ENCODE measurements at places on chromosomes 2 and 18.
A peak's percentile ranks its signal among the peaks of the same experiment; 100 is the strongest.

GRCh38 chr2:217836901-217837491 is 165.8 kb downstream of the TNS1 start:
- DNase-seq: no peak

GRCh38 chr2:69340101-69340775 is 46.8 kb downstream of the GFPT1 start:
- no peak for DNase-seq

GRCh38 chr2:142952018-142952417 is 74.6 kb downstream of the KYNU start:
- DNase-seq: no peak

DNA sequence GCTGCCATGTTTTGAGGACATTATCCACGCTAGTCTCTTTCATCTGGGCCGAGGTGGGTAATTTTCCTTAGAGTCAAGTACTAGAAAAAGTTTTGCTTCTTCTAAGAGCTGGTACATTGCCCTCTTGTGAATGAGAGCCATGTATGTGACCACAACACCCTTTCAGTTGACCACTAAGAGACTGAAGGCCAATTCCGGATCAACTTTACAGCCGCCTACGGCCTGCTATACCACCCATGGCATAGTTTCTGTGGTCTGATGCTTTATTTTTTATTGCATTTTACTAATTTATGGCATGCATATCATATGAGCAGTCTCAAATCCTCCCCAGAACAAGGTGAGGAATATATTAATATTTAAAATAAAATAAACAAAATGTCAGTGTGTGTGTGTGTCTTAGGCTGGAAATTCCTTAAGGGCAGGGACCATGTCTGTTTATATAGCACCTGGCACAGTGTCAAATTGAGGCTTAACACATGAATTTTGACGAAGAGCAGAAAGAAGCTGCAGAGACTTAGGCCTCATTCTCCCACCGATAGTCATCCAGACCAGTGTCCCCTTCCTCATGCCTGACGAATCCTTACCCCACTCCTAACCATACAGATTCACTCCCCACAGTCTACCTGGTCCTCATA is 35.4 kb downstream of the PSD4 start:
- peak; percentile 94 for DNase-seq

DNA sequence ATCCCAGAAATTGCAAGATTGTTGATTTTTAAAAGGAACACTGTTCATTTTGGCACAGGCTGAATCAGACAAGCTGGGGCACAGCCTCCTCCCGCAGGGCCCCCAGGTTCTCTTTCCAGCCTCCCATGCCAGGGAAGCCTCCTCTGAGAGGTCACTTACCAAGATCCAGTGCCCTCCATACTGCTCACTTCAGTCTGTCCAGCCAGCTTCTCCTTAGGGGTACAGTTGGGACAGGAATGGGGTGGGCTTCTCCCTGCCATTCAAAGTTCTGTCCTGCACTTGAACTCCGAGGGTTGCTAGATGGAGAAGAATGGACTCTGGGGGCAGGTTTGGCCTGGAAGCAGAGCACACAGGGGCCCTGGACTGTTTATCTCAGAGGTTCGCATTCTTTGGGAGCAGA is 7.5 kb upstream of the CYP26B1 start:
- no peak for DNase-seq

DNA sequence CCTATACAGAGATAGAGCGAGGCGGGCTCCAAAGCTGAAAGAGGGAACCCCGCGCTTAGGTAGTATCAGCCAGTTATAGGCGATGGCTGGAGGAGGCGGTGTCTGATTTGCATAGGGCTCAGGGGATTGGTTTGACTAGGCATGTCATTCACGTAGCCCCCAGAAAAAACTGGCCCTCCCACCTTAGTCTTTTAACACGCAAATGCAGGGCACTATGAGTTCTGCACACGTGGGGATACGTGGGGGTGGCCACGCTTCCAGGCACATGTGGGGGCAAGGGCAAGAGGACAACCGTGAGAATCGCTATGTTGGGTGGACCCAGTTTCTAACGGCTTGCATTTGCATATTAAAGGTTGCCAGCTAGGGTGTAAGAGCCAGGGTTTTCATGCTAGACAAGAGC is 56.7 kb upstream of the MSTN start:
- no peak for DNase-seq

GRCh38 chr18:3107740-3108151 is 94.8 kb upstream of the LPIN2 start:
- peak; percentile 37 for DNase-seq

GRCh38 chr2:3807853-3808252 is 104.5 kb downstream of the DCDC2C start:
- DNase-seq: no peak

DNA sequence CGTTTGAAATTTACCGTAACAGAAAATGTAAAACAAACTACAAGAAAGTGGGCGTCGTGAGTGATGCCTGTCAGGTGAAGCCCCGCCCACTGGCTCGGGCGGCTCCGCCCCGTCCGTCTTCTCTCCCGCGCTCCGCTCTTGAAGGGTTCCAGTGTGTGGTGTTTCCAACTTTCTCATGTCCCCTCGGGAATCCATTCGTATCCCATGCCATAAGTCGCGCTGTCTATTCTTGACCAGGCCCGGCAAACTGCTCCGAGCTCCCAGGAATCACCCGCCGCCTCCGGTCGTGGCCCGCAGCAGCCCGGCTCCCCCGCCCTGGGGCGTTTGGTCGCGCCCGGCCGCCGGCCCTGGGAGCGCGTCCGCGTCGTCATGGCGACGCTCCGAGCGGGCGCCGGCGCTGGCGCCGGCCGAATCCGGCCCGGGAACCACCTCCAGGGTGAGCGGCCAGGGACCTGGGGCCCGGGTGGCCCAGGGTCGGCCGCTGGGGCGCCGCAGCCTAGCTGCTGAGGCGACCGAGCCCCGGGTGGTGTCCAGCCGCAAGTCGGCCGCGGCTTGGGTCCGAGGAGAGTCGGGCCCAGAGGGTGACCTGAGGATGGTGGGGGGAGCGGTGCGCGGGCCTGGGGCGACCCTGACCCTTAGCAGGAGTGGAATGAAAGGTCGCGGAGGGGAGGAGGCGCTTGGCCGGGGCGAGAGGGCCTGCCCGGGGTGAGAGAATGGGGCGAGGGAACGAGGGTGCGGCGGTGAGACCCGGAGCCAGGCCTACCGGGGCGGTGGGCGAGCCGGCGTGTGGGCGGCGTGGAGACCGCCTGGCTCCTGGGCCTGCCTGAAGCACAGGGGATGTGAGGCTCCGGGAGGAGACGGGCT is at the start of gene CFAP221:
CFAP221 (plus strand) TSS at position 375 of the 864 bp plus-strand sequence. CDS start 1,683 bp downstream, outside the sequence.
- DNase-seq: peak; percentile 85

GRCh38 chr2:61288070-61288841 is 126.3 kb downstream of the C2orf74 start:
- DNase-seq: no peak

- no peak for DNase-seq
Observed at GRCh38 chr2:238709325-238710025, 138.4 kb upstream of the TWIST2 start.

- DNase-seq: no peak
Observed at GRCh38 chr18:79294235-79294634, 101.5 kb upstream of the NFATC1 start.

DNA sequence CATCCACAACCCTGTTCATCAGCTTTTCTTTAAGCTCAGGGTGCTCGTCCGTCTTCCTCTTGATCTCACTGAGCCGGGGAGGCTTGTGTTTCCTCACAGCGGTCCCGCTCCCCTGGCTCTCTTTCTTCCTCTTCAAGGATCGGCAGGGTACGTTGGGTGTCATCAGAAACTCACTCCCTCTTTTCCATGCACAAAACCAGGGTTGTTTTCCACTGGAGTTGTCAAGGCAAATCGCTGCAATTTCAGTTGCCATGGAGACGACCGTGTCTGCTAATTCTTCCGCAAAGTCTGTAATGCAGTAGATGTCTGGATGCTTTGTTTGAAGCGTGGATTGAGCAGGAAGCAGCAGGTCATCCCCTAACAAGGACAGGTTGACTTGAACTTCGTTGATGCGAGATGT is 146.4 kb downstream of the DAW1 start:
- no peak for DNase-seq

- no peak for DNase-seq
Observed at GRCh38 chr2:222050981-222051380, 247.8 kb downstream of the PAX3 start.

GRCh38 chr2:208153156-208153555 is 7.2 kb upstream of the CRYGB start:
- no peak for DNase-seq

- no peak for DNase-seq
Observed at GRCh38 chr2:1594373-1595171, 149.7 kb downstream of the PXDN start.

DNA sequence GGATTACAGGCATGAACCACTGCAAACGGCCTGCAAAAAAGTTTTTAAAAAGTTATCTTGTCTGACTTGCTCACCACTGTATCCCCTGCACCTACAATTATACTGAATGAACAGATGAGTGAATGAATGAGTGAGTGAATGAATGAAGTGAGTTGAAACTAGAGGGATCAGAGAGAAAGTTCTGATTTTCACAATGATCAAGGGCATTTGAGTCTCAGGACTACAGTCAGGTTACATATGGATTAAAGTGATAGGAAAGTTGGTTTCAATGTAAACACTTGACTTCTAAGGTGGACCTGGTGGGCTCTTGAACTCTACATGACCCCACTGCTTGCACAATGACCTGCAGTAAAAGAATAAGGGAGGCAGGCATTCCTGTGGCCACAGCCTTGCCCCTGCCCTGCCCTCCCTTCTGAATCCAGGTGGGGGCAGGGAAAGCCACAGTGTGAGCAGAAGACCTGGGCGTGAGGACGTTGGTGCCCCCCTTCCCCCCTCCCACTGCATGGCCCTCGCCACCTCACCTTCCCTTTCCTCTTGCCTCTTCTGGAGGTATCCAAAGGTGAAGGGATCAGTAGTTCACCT is 10.7 kb downstream of the C2orf80 start:
- DNase-seq: no peak

DNA sequence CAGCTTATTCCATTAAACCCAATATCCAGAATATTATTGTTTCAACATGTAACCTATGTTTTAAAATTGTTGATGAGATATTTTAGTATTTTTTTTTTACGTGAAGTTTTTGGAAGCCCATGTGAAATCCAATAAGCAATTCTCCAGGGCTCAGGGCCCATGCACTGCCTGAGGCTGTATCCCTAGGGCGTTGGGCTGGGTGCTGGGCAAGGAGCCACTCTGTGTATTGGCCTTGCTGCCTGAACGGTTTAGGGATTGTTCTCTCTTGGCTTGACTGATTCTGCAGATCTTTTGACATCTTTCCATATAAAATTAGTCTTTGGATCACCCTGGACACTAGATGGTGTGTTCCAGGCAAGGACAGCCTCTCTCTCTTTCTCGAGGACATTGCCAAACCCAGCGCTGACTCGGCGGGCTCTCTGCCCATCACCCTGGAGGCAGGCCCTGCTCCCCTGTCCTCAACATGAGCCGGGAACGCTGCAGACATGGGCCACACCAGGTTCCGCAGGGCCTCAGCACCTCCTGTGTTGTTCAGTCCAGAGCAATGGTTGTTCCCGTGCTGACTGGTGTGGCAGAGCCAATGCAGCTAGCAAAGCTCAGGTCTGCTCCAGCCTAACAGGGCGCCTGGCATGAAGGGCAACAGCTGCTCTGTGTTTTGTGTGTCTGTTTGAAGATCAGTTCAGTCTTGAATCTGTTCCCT is 163.0 kb downstream of the SEPTIN10 start:
- DNase-seq: no peak

GRCh38 chr2:73104933-73105332 is 7.8 kb downstream of the RAB11FIP5 start:
- no peak for DNase-seq

DNA sequence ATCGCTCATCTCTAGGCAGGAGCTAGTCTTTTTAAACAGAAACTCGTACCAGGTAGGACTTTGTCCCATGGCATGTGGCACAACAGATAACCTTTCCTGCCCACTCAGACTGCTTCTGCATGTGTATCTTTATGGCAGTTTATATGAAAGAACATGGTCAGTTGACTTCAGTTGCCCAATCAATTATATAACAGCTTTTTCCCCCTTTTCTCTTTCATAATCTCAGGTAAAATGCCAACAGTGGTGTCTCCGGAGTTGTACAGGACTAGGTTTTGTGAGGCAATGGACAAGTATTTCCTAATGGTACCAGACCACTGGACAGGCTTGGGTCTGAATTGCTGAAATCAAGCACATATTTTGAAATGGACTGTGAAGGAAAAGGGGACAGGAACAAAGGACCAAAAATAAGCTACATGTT is 51.6 kb upstream of the PTH2R start:
- DNase-seq: no peak

DNA sequence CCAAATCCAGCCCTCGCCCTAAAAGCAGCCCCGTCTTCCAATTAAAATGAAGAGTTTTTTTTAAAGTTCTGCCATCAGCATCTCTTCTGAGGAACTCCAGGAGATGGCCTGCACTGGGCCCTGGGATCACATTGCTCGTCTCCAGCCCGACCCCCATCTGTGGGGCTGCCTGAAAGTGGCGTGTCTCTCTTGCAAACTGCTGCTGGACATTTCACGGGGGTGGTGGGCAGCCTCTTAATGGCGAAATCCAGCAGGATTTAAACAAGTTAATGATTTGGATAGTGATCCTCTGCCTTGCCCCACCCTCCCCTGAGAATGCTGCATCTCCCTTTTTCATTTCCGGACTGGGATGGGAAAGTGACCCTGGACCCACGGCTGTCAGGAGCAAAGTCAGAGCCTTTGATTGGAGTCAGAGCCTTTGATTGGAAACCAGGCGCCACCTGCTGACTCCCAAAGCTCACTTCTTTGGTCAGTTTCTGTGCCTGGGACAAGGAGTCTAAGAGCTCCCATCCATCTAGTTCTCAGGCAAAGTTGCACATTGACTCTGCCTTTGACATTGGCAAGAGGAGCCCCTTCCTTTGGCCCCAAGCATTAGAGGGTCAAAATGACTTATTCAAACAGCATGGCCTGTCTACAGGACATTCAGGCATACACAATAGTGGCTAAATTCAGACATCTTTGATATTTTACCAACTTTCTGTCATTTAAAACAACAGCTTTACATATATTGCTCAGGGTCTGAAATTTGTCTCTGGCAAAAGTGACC is 155.2 kb downstream of the SH3BP4 start:
- DNase-seq: peak; percentile 49

DNA sequence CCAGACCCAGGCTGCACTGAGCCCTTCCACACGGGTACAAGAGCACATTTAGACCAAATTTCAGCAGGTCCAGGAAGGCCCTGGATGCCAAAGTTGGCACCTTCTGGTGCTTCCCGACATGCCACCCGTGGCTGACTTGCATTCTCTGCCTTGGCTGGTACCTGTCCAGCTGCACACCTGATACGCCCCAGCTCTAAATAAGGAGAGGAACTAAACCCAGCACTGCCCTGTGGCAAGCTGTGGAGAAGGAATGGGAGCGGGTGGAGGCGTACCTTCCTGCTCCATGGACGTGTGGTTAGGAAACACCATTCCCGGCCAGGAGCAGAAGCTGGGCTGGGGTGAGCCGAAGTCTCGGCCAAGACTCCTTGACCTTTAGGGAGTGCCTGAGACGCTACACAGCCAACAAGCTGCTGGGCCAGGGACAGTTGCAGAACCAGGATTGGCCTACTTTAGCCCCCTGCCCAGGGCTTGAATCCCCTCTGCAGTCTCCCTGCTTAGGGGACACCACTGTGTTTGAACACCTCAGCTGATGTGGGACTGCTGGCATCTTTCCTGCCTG is 86.5 kb upstream of the TAF1B start:
- DNase-seq: no peak

GRCh38 chr2:195488567-195488966 is 168.5 kb upstream of the SLC39A10 start:
- DNase-seq: no peak

Measured in Caki2 (cell line).